ENCODE measurements at places on chromosomes 4 and X.

- DNase-seq, result no peak
Observed at GRCh38 chrX:10648614-10649013, 28.2 kb upstream of the MID1 start.

GRCh38 chrX:45689971-45690370 is 489.3 kb upstream of the DIPK2B start:
- no peak for DNase-seq

DNA sequence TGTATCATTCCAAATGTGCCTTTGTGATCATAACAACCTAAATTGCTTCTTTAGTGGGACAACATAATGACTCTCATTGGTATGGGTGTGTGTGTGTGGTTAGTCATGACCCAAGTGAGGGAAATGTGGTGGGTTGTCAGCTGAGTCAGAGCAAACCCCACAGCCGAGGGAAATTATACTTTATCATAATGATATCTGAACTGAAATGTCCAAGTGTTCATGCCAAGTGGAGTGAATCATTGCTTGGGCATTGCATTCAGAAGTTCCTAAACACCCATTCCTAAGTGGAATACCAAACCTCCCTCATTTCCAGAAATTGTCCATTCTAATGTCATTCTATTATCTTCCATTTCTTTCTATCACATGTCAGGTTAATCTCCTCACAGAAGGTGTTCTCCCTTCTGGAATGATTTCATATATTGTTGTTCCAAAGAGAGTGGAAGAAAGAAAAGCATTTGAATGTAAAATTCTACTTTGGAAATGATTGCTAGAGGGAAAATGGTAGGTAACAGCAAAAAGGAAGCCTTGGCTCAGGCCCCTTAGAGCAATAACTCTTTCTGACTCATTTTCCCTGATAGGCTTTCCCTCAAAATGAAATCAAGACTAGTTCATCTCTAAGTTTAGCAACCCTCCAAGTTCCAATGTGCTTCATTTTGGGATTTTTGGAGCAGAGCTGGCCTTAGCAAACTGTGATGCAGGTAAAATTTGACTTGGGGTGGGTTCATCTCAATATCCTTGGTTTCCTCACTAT is 230.7 kb upstream of the KCNIP4 start:
- DNase-seq, result no peak

- no peak for DNase-seq
Observed at GRCh38 chr4:40199179-40199670, 2.4 kb downstream of the RHOH start.

GRCh38 chr4:88592600-88593448 is 544 bp downstream of the HERC3 start:
- DNase-seq, result peak; percentile 71
